HS-27A (cell line): ENCODE measurements at places on chromosomes 11 and 22.

GRCh38 chr22:30308518-30309230 is 18.1 kb downstream of the TBC1D10A start:
- no peak for DNase-seq

- no peak for DNase-seq
Observed at GRCh38 chr11:105296806-105297205, 157.2 kb upstream of the CARD18 start.

DNA sequence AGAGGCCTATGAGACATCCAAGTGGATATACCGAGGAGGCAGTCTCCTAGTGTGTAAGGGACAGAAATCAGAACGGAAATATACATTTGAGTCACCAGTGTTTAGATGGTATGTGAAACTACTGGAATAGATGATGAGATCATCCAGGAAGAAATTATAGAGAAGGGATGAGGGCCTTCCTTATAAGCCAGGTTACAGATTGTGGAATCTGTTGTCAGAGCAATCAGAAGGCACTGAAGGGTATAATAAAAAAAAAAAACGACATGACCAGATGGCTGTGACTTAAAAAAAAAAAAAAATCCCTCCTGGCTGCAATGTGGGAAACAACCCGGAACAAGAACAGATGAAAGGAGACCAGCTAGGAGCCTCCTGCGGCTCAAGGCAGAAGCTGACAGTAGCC is 2.7 kb downstream of the MAJIN start:
- DNase-seq = no peak

GRCh38 chr11:27545946-27546345 is 39.4 kb upstream of the LIN7C start:
- no peak for DNase-seq

- no peak for DNase-seq
Observed at GRCh38 chr22:24184057-24184798, 2.9 kb downstream of the SUSD2 start.
